ENCODE measurements at places on chromosomes 16 and 17.

GRCh38 chr16:22373662-22374310 is 633 bp downstream of the CDR2 start:
- DNase-seq: peak; percentile 34

- peak; percentile 80 for DNase-seq
Measured at GRCh38 chr17:81959362-81960129, 1.4 kb downstream of the NOTUM start.

- no peak for DNase-seq
Measured at GRCh38 chr17:73157521-73157890, 7.3 kb upstream of the SSTR2 start.

DNA sequence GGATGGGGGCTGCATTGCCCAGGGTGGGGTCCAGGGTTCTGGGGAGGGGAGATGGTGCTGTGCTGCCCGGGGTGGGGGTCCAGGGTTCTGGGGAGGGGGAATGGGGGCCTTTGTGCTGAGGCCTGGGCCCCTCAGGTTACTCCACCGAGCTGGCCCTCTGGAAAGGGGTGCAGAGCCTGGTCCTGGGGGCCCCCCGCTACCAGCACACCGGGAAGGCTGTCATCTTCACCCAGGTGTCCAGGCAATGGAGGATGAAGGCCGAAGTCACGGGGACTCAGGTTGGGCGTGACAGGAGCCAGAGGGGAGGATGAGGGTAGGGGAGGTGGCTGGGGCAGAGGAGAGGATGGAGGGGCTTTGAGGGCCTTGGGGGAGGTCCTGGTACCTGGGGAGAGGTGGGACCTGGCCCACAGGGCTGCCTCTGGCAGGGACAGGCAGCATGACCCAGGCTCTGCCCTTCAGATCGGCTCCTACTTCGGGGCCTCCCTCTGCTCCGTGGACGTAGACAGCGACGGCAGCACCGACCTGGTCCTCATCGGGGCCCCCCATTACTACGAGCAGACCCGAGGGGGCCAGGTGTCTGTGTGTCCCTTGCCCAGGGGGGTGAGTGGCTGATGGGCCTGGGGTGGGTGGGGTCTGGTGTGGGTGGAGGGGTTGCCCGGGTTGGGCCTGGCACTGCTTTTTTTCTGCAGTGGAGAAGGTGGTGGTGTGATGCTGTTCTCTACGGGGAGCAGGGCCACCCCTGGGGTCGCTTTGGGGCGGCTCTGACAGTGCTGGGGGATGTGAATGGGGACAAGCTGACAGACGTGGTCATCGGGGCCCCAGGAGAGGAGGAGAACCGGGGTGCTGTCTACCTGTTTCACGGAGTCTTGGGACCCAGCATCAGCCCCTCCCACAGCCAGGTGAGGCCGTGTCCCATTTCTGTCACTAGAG is 7.8 kb downstream of the ITGAX start:
- no peak for DNase-seq

- no peak for DNase-seq
Measured at GRCh38 chr17:37693328-37693727, 50.1 kb upstream of the DDX52 start.

- no peak for DNase-seq
Measured at GRCh38 chr17:58382108-58382871, 30.3 kb upstream of the SUPT4H1 start.

GRCh38 chr17:74274060-74274708 is at the start of gene DNAI2:
TSS of gene DNAI2 (plus strand) at chr17:74274234. CDS start at chr17:74281818, 7,584 bp downstream.
- DNase-seq: peak; percentile 30

DNA sequence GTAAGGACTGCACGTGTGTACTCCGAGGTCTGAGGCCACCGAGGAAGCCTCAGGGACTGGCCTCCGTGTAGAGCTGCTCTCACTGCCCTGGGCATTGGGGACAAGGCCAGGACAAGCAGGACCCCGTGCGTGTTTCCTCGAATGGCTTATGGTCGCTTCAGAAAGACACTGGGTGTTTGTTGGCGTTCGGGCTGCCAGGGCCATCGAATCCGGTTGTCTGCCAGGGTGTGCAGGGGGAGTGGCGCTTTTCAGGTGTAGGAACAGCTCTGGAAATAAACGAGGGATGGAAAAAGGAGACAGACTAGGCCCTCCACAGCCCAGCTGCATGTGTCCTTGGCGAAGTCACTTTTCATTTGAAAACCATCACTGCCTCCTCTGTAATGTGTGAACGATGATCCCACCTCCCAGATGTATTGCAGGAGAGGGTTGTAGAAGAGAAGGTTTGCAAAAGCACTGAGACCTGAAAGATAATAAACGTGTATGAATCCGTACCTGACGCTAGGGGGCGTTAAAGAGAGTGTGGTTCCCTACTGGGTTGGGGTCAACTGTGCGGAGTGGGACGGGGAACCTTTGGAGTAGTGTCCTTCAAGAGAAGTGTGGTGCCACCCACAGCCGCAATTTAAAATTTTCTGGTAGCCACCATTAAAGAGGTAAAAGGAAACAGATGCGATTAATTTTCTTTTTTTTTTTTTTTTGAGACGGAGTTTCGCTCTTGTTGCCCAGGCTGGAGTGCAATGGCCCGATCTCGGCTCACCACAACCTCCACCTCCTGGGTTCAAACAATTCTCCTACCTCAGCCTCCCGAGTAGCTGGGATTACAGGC is 2.1 kb upstream of the ZSCAN10 start:
- DNase-seq: peak; percentile 63

GRCh38 chr16:58709333-58709732 is 24.8 kb upstream of the SLC38A7 start:
- no peak for DNase-seq

GRCh38 chr17:69485901-69486643 is 71.6 kb downstream of the MAP2K6 start:
- no peak for DNase-seq

- no peak for DNase-seq
Measured at GRCh38 chr17:65917560-65917959, 274.4 kb downstream of the CEP112 start.

DNA sequence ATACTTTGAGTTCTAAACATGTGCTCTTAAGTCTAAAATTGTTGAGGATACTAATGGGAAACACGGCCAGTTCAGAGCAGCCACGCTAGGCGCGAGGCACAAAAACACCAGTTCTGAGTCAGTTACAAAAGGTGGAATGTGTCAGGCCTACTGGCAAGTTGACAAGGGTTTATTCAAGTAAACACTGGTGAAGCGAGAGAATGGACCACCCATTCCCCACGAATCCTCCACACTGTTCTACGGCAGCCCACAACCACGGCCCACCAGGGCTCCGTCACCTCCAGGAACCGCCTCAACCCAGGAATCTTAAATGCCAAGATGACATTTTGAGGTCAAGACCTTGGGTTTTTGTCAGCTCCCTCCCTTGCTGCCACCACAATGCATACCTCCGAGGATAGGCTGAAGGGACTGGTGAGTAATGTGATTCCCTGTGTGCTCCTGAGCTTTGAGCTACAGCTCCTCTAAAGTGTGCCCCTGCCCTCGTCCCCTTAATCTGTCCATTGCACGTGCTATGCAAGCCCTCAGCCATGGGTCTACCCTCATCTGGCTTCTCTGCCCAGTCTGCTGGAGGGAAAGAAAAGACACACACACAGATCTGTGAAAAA is 28.5 kb upstream of the TRAP1 start:
- DNase-seq: no peak

DNA sequence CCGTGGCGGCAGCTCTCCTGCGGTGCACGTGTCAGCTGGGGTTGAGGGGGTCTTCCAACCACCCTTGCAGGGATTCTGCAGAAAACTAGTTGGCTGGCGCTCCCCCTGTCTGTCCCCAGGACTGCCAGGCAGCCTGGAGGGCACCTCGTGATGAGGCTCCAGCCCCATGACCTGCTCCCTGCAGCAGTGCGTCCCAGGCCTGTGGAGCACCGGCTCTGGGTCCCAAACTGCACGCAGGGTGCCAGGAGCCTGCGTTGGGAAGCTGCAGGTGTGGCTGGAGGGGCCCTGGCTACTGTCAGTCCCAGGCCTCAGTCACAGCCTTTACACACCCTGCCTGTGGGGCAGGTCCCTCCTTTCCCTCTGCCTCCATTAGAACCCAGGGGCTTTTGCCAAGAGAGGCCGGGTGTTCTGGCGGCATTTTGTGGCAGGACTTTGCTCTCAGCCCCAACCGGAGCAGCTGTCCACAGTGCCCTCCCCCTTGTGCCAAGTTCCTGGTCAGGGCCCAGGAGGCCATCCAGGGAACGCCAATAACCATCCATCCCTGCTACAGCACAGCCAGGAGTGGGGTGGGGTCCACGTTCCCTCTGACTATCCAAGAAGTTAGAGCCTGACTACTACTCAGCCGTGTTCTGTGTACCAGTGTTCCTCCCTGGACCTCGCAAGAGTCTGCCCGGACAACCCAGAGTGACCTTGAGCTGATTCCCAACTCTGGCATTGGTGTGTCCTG is 9.2 kb downstream of the CHMP6 start:
- DNase-seq: no peak

DNA sequence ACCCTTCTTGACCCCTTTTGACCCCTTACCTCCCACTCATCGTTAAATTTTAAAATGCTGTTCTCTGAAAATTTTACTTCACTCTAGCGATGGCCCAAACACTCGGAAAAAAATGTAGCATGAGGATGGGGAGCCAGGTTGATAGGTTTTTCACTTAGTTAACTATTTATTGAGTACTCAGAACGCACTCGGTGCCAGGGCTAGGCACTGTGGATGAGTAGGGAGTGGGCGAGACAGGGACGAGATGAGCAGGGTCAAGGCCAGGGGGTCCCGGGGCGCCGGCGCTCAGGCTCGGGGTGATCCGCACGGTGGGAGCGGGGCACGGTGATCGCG is 392 bp downstream of the ZSCAN32 start:
- no peak for DNase-seq

DNA sequence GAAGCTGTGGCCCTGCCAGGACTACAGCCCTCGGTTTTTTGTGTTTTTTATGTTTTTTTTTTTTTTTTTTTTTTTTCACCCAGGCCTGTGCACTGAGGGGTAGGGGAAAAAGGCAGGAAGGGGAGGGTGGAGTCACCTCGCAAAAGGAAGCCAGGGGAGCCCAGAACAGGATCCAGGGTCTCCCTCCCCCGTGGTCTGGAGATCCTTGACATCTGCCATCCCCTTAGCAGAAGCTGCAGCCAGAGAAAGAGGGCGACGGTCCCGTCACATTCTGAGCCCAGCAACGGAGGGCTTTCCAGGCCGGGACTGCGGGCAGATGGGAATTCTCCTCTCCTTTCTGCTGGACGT is 29.1 kb upstream of the PHOSPHO1 start:
- DNase-seq: no peak

GRCh38 chr17:79944821-79945391 is 90.8 kb downstream of the TBC1D16 start:
- no peak for DNase-seq

DNA sequence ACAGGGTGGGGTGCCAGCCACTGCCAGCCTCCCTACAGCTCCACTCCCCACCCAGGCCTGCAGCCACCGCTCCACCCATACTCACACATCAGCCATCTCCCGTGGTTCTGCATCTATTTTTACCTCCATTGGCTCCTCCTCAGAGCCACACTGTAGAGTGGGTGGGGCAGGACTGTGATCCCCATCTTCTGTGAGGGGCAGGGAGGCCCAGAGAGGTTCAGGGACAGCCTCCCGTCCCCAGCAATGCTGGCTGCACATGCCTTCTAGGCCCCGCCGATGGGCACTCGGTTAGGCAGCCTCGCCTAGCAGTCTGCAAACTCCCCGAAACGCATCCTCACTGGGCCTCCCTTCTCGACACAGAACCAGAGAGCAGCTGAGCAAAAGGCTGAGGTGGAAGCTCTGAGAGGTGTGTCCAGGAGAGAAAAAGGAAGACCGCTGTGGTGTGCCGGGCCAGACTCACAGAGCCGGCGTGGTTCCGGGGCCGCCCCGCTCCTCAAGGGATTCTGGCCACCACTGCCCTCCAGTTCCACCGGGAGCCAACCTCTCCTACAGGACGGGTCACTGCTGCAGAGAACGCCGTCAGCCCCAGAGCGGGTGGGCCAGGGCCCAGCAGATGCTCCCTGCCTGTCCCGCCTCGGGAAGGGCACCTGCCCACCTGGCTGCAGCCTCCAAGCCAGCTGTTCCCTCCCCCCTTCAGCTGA is 71.9 kb downstream of the ABR start:
- DNase-seq: no peak

DNA sequence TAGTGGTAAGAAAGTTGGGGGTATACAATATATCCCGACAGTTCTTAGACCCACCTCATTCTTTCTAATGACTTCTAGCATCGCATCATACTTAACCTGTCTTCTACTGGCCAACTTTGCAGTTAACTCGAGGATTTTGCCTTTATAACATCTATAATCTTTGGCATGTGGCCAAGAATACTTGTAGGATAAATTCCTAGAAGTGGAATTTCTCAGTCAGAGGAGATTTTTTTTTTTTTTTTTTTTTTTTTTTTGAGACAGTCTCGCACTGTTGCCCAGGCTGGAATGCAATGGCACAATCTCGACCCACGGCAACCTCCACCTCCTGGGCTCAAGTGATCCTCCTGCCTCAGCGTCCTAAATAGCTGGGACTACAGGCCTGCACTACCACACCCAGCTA is 253.5 kb downstream of the MRTFB start:
- DNase-seq: no peak

- no peak for DNase-seq
Measured at GRCh38 chr17:63477480-63478440, 899 bp downstream of the ACE start.

DNA sequence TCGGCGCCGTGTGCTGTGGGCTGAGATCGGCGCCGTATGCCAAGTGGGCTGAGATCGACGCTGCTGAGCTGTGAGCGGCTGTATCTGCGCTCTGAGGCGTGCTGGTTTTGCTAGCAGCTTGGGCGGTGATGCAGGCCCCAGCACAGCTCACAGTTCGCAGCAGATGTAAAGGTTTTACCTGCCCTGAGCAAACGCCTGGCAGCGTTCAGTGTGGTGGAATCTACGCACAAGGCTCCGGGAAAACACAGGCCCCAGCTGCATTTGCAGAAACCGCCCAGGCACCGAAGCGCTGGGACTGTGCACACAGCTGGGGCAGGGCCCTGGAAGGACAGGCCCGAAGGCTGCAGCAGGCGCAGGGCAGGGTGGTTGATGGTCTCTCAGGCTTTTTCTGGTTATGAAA is 8.0 kb upstream of the ZNF469 start:
- DNase-seq: no peak
